Suprapubic skin (tissue), 4 donors: ENCODE measurements at places on chromosomes 13 and 19. TPM values are rescaled to one million over a fixed set of nuclear protein-coding genes. Genes with fewer than 3 reads are reported as not detected.

Gene N4BP2L1
- total RNA-seq = 34.8 TPM

Gene SCGB2B2
- 5.8 TPM for total RNA-seq

Gene IZUMO4
- total RNA-seq = 8.1 TPM

Gene ZNF570
- 9.5 TPM for total RNA-seq

Gene SPTBN4
- total RNA-seq = 0.52 TPM

Gene PINLYP
- total RNA-seq = 10.5 TPM

Gene ZNF99
- total RNA-seq = 0.24 TPM

Gene DOCK6
- 74.4 TPM for total RNA-seq

Gene LILRA2
- total RNA-seq = not detected

Gene CGB8
- total RNA-seq = not detected

Gene OR1I1
- total RNA-seq = not detected

Gene UGGT2
- 11.8 TPM for total RNA-seq

Gene ZNF540
- total RNA-seq = 3.0 TPM

Gene ZNF441
- total RNA-seq = 7.5 TPM

Gene B3GLCT
- total RNA-seq = 6.5 TPM

Gene GRIK5
- total RNA-seq = 1.1 TPM

Gene ATP8A2
- total RNA-seq = 0.21 TPM
